ENCODE measurements at places on chromosomes 2 and 18.

GRCh38 chr18:42437646-42438045 lies 482.6 kb downstream of the PIK3C3 start:
- DNase-seq = peak; percentile 6

GRCh38 chr18:78992041-78993011 lies 12.7 kb downstream of the SALL3 start:
- no peak for DNase-seq

- DNase-seq = no peak
Observed at GRCh38 chr18:36848609-36849008, 19.7 kb downstream of the KIAA1328 start.

DNA sequence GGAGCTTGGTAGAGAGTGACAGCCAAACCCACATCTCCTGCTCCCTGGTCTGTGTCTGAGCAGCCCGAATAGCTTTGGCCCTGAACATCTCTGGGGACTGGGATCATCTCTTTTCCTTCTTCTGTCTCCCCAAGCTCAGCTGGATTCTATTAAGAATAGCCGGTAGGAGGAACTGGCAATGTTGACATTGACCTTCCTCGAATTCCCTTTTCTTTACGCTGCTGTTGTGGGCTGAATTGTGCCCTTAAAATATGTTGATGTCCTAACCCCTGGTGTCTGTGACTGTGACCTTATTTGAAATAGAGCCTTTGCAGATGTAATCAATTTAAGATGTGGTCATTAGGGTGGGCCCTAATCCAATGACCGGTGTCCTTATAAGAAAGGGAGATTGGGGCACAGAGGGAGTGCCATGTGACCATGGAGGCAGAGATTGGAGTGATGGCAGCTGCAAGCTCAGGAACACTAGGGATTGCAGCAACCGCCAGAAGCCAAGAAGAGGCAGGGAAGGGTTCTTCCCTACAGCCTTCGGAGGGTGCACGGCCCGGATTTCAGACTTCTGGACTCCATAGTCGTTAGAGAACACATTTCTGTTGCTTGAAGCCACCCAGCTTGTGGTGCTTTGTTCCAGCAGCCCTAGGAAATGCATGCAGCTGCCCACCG lies 5.8 kb upstream of the SFTPB start:
- no peak for DNase-seq

GRCh38 chr2:96900237-96900636 lies 30.4 kb upstream of the SEMA4C start:
- DNase-seq = no peak

DNA sequence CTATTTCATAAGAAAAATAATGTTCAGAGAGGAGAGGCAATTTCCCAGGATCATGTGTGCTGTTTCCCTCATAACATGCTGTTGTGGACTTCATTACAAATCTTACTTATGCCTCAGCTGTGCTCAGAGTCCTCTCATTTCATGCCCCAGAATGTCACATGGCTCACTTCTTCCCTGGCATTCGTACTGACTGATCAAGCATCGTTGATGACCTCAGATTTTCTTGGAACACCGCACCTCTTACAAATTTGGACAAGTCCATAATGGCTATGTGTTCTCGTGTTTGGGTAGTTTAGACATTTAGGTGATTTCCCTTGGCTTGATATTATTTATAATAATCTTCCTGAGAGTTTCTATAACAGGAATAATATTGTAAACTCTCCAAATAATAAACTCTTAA lies 32.9 kb downstream of the SERPINB7 start:
- DNase-seq = no peak

DNA sequence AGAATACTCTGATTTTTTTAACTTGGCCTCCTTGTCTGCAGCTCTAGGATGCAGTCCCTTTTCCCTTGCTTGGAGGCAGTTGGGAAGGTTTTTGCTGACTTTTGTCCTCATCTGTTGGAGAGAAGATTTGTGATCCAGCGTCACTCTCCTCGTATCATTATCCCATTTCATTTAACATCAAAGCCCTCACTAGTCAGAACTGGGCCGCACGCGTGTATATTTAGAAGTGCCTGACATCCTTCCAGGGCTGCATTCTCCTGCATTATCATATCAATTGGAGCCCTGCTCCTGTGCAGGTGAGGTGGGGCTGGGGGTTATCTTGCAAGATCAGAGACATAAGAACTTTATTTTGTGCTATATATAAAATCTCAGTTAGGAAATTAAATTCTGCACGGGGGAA lies 435.1 kb upstream of the HS6ST1 start:
- DNase-seq = no peak

- DNase-seq = no peak
Observed at GRCh38 chr2:224836263-224836662, 120.1 kb upstream of the CCDC195 start.

DNA sequence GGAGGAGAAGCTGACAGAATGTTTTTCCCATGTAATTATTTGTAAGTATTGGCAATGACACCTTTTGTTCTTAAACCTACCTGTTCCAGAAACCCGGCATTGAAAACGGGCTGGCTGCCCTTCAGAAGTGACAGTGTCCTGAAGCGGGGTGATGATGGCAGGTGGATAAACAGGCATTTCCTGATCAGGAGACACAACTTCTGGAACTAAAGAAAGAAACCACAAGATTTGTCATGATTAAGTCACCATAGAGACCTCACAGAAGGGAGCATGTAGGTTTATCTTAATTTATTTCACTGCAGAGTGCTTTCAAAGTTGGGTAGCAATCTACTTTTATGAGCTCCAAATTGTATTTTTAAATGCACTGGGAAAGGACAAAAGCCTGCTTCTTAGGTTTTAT lies 43.1 kb downstream of the TTN start:
- DNase-seq = no peak

DNA sequence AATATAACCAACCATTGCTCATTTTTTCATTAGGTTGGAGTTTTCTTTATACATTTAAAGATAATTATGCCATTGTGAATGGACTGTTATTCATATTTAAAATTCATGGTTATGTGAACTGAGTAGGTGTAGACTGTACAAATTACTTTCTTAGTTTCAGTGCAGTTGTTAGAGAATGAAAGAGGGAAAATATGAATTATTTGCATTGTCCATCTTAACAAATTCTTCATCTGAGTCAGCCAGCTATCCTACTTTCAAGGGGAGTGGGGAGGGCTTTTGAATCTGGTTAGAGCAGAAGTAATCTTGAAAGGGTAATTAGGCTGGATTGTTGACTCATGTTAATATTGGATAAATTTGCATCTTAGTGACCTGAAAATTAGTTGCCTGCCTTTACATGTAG lies 212.0 kb downstream of the MCFD2 start:
- no peak for DNase-seq

DNA sequence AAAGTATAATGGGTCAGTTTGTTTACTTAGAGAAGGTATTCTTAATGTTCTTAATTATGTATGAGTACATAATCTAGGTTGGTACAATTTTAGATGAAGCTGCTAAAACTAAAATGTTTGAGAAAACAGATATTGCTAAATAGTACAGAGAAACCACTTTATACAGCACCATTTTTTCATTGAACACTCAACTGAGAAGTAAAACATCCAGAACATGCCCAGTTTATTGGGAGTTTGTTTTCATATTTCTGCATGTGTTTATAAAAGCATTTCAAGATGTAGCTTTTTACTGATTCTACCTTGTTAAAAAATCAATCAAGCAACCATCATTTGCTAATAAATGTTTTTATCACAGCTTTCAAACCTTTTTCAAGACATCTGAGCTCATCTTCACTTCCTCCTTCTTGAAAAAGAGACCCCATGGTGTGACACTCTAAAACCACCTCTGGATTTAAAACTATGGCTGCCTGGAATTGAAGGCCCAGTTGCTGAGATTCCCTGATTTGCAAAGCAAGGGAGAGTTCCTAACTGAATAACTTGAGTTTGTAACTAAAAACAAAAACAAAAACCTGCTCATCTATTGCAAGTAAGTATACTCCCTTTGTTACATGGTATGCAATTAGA lies 585.9 kb downstream of the ZEB2 start:
- DNase-seq = no peak

- DNase-seq = no peak
Observed at GRCh38 chr18:28789502-28789901, 612.6 kb upstream of the CDH2 start.

DNA sequence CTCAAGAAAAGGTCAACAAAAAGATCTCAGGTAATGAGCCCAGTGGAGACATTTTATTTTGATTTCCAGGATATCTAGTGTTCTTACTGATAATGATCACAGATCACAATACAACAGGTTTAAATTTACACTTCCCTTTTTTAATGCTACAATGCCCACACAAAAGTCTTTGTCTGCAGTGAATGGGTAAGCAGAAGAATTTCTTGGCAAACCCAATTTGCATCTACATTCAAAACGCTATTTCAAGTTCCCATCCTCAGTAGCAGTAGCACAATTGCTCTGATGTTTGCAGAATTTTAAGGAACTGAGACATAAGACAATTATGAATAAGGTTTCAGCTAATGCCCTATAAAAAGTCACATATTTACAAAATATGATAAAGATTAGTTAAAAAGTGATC lies 929.4 kb upstream of the PIK3C3 start:
- no peak for DNase-seq

GRCh38 chr2:2560374-2561015 lies 229.4 kb upstream of the MYT1L start:
- DNase-seq = no peak

DNA sequence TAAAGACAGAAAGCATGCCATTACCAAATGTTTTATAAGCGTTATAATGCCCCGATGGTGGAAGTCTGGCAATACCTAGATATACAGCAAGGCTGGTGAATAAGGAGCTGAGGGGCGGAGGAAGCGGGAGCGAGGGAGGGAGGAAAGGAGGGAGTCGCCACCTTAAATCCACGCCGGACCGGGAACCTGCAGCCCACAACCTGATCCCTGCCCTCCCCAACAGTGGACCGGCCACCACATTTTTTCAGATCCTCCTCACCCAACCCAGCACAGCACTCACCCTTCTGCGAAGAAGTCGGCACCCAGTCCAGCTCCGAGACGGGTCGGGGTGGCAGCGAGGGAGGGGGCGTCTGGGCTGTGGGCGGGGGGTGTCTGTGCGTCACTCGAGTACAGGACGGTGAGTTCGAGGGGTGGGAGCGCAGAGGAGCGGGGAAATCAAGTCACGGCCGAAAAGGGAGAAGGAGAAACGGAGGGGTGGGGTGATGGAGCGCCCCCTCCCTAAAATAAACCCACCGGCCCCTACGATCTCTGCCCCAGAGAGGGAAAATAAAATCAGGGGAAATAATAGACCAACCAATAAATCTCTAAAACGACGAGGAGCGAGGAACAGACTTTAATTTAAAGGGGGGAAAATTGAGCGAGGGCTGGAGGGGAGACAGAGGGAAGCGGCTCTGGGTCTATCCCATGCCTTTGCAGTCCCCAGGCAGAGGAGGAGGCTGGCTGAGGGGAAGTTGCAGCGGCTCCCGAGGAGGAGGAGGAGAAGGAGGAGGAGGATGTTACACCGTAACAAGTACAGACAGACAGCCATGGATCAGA lies 96.5 kb upstream of the SERTAD2 start:
- DNase-seq = peak; percentile 51

GRCh38 chr2:6526093-6526824 lies 339.4 kb downstream of the CMPK2 start:
- DNase-seq = peak; percentile 79

DNA sequence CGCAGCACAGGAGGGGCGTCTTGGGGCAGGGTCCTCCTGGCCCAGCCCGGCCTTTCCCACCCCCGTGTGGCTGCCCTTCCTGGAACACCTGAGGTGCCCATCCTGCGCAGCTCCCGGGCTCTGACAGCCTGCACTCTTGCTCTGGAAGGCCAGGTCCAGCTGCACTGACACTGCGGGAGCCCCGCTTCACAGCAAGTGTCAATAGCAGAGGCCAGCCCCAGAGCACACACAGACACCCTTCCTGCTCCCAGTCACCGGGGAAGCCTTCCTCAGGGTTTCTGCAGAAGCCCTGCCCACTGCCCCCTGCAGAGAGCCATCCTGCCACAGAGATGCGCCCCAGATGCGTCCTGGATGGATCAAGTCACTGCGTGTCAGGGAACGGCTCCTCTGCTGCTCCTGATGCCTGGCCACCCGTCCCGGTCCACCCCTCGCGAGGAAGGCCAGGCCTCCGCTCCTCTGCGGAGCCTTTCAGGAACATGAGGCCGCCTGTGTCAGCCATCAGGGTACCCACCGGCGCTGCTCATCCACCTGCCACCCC lies 519.2 kb upstream of the MYT1L start:
- no peak for DNase-seq

- no peak for DNase-seq
Observed at GRCh38 chr18:54203914-54204313, 20.6 kb downstream of the MBD2 start.

- DNase-seq = peak; percentile 38
Observed at GRCh38 chr2:119028327-119029174, 86.6 kb downstream of the MARCO start.

DNA sequence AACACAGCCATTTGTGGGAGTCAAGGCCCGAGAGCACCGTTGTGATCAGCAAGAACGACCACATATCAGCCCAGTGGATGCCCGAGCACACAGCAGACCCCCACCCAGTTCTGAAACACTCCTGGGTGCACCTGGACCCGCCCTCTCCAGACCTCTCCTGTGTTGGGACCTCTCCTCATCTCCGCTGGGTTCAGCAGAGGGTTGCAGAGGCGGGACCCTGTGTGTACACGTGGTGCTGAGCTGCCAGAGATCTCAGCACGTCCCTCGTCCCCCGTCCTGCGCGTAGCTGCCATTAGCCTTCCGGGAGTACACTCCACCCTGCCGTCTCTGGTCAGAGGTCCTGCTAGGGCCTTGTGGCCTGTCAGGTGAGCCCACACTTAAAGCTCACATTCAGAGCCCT lies 51.7 kb downstream of the ADI1 start:
- DNase-seq = no peak

- DNase-seq = peak; percentile 70
Observed at GRCh38 chr18:58781627-58782194, 83.0 kb upstream of the ZNF532 start.

- no peak for DNase-seq
Observed at GRCh38 chr2:217790195-217790594, 212.6 kb downstream of the TNS1 start.

- DNase-seq = no peak
Observed at GRCh38 chr18:13067966-13068365, 76.8 kb downstream of the CEP192 start.

- DNase-seq = no peak
Observed at GRCh38 chr2:212730994-212731393, 192.4 kb upstream of the ERBB4 start.

DNA sequence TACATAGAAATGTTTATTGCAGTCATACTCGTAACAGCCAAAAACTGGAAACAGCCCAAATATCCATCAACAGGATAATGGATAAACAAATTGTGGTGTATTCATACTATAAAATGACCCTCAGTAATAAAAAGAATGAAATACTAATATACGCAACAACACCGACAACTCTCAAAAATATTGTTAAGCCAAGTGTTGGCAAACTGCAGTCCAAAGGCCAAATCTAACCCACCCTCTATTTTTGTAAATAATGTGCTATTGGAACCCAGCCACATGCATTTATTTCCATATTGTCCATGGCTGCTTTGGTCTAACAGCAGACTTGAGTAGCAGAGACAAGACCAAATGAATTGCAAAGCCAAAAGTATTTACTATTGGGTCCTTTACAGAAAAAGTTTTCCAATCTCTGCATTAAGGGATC lies 151.0 kb downstream of the MREG start:
- no peak for DNase-seq

All from NCI-H2081 (cell line).